ENCODE measurements at places on chromosomes 3 and 15. TPM values are rescaled to one million over a fixed set of nuclear protein-coding genes. Genes with fewer than 3 reads are reported as not detected.

DNA sequence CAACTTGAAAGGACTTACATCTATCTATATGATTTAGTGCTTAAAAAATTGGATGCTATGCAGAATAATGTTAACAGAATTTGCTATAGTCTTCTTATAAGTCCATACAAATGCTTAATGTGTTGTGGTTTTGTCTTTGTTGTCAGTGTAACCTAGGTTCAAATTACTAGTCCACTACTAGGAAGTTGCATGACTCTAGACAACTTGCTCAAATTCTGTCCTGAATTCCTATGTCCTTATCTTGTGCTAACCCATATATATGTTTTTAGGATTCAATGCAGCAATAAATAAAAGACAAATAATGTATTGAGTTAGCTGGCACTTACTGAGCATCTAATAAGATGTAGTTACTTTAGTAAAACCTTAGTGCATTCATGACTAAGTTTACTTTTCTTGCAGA, 276.5 kb upstream of the KCNMB2 start:
- no peak for DNase-seq

GRCh38 chr3:194979173-194979572, 291.8 kb downstream of the XXYLT1 start:
- no peak for DNase-seq

DNA sequence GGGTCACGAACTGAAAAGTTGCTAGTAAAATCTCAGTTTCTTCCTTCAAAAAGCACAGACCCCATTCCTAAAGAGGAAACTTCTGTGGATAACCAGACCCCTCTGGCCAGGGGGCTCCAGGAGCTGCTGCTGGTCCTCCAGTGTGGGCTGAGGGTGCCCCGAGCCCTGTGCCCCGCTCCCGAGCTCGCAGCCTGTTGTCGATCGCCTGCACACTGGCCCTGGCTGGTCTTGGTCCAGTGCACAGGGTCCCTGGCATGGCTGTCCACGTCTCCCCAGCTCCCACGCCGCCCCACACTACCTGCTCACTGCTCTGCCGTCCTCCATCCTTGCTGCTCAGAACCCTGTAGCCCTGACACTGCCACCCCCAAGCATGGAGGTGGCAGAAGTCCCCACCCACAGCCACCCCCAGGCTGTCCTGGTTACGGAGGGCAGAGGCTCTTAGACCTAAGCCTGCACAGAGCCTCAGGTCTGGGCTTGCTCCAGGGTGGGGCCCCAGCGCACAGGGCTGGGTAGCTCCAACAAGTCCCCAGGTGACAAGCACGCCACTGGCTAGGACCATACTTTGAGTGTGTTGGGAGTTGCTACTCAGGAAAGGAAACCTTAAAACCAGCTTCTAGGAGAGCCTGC, 87.0 kb downstream of the PLXNA1 start:
- no peak for DNase-seq

DNA sequence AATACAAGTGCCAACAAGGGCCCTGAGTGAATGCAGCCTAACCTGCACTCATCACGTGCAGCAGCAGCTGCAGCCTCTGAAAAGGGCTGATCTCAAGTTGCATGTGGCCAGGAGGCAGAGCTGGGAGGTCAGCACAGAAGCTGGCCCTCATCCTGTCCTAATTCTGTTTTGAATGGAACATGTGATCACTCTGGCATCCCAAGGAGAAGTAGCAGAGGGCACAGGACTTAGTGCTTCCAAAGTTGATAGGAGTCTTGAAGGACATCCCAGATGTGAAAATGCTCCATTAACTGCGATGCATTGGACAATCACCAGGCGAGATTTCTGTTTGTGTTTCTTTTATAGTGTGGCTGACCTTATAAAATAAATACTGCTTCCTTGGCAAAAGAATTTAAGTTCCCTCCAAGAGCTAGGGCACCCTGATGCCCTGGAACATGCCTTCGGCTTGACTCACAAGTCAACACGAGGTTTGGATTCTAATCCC, 31.6 kb upstream of the STAG1 start:
- no peak for DNase-seq

DNA sequence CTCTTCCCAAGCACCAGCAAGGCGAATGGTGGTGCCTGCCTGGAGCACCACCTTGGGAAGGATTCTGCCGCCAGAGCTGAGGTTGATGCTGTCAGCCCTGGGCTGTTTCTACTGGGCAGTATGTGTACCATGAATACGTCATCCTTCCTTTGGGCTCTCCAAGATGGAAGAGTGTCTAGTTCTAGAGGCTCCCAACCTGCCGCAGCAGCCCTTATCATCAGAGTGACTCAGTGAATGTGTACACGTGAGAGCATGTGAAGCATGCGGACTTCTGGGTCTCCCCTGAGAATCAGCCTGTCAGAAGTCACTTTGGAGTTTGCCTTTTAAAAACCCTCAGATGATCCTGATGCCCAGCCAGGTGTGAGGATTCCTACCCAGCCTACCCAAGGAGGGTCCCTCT, 20.9 kb downstream of the PLA2G4D start:
- no peak for DNase-seq

- DNase-seq, result peak; percentile 53
These were observed 118.6 kb downstream of the SMAD6 start for GRCh38 chr15:66820481-66821176.

GRCh38 chr15:31305796-31306425, 20.7 kb upstream of the KLF13 start:
- no peak for DNase-seq

GRCh38 chr3:45987368-45988291, 8.0 kb downstream of the FYCO1 start:
- no peak for DNase-seq

DNA sequence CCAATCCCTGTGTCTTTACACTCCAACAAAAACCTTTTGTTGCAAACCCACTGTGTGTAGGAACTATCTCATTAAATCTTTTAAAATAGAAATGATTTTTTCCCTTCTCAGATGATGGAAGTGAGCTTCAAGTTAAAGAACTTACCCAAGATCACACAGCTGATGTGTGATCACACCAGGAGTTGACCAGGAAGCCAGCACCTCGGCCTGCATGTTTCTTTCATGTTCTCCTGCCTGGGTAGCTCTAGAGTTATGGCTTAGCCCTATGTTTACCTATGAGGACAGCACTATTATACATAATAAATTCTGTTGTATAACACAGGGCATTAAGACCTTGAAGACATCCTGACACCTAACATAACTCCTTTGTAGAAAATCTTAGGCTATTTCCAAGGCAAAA, 132.1 kb upstream of the KLHL25 start:
- DNase-seq, result no peak

DNA sequence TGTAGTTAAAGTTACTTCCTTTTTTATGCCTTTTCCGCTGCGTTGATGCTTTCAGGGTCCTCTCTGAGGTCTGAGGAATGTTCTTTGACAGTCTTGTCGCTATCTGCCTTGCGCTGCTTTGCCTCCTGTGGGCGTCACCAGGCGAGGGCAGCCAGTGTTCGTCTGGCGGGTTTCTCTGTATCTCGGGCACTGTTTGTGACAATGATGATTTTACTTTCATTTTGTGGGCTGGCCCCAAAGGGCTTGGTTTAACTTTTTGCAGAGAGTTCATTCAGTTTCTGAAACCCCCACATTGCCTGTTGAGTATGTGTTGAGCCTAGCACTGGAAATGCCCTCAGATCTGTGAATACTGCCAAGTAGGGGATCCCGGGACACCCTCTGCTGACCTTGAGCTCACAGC, 24.6 kb upstream of the SACM1L start:
- DNase-seq, result peak; percentile 51

GRCh38 chr3:20055020-20055775, 15.0 kb downstream of the KAT2B start:
- no peak for DNase-seq

DNA sequence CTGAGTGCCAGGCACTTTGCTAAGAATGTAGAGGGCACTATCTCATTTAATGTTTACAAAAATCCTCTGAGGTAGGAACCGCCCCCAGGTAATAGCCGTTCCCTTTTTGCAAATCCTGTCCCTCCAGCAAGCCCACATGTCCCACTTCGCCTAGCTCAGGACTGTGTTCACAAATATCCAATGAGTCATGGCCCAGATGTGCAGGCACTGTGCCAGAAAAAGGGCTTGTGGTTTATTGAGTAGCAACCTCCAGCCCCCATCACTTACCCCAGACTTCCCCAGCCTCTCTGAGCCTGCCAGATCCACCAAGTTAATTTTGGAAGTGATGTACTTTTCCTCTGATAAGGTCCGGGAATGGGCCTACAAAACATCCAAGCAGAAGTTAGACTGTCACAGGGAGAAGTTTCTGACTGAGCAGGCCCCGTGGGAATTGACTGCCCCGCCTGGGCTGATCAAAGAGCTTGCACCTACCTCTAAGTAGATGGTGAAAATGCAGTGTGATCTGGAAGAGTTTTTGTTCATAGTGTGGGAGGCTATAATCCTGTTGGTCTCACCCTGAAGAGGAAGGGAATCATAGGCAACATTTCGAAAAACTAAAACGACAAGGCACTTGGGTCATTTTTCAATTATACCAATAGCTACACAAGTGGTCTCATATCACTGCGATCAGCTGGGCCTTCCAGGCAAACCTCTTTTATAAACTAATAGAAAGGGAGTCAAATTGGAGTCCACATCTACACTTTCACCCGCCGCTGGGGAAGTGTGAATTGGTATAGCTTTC, 15.7 kb downstream of the KIF9 start:
- DNase-seq, result peak; percentile 33

GRCh38 chr15:45171912-45172311, 15.9 kb downstream of the SHF start:
- no peak for DNase-seq

- peak; percentile 27 for DNase-seq
These were observed 650 bp upstream of the MORC1 start for GRCh38 chr3:109118584-109118983.

DNA sequence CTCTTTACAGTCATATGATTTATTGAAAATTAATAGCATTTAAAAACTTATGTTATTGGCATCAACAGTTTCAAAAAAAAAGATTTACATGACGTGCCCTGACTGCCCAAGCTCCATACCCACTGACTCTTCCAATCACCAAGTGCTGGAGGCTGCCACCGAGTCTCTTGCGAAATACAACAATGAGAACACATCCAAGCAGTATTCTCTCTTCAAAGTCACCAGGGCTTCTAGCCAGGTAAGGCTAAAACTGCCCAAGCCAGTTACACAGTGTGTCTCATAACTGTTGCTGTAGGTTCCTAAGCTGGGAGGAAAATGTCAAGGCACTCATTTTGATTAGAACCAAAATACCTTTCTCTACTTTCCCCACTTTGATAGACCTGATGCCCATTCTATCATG, 4.5 kb downstream of the FETUB start:
- no peak for DNase-seq

GRCh38 chr3:170889132-170889531, 19.1 kb upstream of the RPL22L1 start:
- no peak for DNase-seq

- peak; percentile 85 for DNase-seq
These were observed 11.0 kb downstream of the TEX264 start for GRCh38 chr3:51682079-51682478.

DNA sequence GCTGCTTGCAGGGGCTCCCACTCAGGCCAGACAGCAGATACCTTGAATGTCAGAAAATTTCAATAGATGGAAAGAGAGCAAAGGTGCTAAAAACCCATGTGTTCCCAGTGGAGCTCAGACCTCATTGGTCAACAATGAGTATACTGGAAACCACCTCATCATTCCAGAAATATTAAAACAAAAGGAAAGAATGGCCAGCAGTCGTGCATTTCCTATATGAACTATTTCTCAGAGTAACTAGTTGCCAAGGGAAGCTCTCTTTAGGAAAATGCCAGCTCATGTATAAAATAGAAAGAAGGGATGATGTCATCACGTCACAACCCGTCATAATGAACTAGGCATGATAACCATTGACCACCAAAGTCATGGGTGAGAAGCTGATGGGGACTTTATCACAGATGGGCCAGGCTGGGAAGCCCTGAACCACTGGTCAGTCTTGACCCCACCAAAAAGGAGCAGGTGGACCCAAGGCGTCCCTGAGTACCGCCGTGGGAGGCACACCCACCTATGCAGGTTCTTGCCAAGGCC, 17.5 kb downstream of the DNAJB8 start:
- DNase-seq, result no peak

DNA sequence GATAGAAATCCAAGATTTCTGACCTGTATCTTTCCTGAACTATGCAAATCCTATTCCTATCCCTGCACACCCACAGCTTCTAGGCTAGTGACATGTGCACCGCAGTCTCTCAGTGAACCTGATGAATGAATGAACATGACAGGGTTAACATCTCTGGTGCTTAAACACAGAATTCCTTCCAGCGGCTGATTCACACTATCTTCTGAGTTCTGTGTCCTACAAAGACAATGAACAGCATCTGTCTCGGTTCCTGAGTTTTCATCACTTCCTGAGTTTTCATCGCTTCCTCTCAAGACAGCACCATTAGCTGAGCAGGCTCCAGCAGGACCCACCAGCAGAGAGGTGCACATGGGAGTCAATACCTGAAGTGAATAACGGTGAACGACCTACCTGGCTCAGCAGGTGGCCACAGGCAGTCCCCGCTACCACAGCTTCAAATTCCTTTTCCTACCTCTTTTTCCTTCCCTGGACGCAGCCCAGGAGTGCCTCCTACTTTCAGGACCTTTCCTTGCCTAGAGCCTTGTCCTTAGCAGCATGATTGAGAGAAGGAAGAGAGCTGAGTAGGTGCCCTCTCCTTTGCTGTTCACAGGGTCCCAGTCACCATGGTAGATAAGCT, 113.5 kb downstream of the IGF2BP2 start:
- DNase-seq, result no peak

GRCh38 chr3:44805960-44806359, 44.4 kb downstream of the KIF15 start:
- no peak for DNase-seq

Gene TIMP4
- polyA plus RNA-seq, result 0.89 TPM

Gene GATM
- 155 TPM for polyA plus RNA-seq

Gene LNP1
- 2.5 TPM for polyA plus RNA-seq

Gene ROPN1B
- polyA plus RNA-seq, result 0.06 TPM

Gene ST6GAL1
- 18.2 TPM for polyA plus RNA-seq

Gene C3orf49
- 0.21 TPM for polyA plus RNA-seq

Gene IQCF2
- polyA plus RNA-seq, result not detected

Gene PAQR5
- 0.45 TPM for polyA plus RNA-seq

Gene NMNAT3
- 9.9 TPM for polyA plus RNA-seq
